CD4-positive, alpha-beta T cell treated with Interferon gamma for 1 hour (primary cell): ENCODE measurements at places on chromosomes 13 and 19.
A peak's percentile ranks its signal among the peaks of the same experiment; 100 is the strongest.

DNA sequence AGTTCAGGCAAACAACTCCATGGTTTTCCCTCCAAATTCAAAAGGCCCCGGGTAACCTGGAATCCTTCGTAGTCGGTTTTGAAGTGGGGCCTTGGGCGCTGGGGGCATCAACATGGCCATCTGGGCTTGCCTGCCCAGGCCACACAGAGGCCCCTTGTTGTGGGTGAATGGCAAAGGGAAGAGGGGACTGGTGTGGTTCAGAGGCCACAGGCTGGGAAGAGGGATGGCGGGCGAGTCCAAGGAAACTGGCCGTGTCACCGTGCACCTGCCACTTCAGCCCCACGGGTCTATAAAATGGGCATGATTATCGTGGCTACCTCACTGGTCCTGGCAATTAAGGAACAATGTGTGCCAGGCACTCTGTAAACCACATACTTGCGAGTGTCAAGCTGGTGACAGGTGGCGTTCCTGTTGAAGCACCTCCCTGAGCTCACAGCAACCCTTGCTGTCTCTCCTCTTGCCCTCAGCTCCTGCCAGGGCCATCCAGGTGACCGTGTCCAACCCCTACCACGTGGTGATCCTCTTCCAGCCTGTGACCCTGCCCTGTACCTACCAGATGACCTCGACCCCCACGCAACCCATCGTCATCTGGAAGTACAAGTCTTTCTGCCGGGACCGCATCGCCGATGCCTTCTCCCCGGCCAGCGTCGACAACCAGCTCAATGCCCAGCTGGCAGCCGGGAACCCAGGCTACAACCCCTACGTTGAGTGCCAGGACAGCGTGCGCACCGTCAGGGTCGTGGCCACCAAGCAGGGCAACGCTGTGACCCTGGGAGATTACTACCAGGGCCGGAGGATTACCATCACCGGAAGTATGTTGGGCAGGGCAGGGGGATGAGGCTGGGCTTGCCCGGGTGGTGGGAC lies 1.3 kb downstream of the LSR start:
- DNase-seq, result no peak

DNA sequence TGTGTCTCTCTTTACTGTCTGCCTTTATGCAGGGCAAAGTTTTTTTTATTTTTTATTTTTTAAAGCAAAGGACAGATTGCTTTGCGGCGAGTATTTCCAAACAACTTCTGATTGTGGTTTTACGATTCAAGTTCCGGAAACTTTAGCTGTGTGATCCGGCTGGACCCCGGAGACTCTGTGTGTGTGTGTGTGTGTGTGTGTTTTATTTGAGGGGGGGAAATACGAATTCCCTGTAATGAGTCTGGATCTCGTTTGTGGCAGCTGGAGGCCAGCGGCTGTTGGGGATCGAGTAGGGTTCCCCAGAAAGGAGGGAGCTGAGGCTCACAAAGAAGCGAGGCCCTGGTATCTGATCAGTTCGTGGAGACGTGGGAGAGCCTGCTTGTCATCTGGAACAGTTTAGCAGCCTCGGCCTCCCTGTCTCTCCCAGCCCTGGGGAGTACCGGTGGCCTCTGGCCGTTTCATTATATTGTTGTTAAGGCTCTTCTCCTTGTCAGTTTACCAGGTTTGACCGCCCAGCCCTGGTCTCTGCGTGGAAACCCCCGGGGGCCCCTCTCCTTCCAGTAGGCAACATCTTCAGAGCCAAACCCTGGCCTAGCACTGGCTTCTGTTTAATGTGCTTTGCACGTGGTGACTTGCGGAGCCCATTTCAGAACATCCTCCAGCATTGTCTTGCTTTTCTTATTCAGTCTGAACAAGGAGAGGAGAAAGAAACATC lies 1.3 kb downstream of the FARP1 start:
- no peak for DNase-seq

GRCh38 chr13:107367258-107367657 lies 799.3 kb upstream of the ARGLU1 start:
- DNase-seq, result no peak

GRCh38 chr19:17409990-17410389 lies 4.6 kb upstream of the BST2 start:
- DNase-seq, result no peak

- DNase-seq, result peak; percentile 53
Measured at GRCh38 chr13:28494778-28495537, at the start of gene FLT1. FLT1 (minus strand) TSS chr13:28495128; CDS start chr13:28494843, 285 bp downstream.

DNA sequence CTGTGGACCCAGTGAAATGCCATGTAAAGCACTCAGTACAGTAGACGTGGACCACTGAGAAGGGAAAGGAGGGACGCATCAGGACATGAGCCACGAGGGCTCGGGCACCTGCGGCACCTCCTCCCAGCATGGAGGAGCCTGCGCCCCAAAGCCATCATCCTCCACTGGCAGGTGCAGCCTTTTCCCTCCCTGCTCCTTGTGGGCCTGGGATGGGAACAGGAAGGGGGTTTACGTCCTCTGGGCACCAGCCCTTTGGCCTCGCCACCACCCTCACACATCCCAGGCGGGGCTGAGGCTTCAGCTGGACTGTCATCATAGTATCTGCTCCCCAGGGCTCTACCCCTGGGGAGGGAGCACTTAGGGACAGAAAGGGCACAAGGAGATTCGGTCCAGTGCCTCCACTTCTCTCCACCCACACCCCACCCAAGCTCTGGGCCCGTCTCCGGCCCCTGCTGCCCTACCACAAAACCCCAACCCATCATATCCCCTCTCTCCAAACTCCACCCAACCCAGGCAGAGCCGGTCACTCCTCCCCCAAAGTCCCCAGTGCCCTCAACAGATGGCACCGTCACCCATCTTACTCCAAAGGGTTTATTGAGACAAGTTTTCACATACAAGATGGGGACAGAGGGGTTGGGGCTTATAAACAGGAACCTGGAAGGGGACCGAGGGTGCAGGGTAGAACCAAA lies 2.2 kb upstream of the PRKD2 start:
- peak; percentile 53 for DNase-seq
